ENCODE measurements at places on chromosomes 2 and 18. TPM values are rescaled to one million over a fixed set of nuclear protein-coding genes. Genes with fewer than 3 reads are reported as not detected.

The UGP2 gene
- total RNA-seq, result 171 TPM

DNA sequence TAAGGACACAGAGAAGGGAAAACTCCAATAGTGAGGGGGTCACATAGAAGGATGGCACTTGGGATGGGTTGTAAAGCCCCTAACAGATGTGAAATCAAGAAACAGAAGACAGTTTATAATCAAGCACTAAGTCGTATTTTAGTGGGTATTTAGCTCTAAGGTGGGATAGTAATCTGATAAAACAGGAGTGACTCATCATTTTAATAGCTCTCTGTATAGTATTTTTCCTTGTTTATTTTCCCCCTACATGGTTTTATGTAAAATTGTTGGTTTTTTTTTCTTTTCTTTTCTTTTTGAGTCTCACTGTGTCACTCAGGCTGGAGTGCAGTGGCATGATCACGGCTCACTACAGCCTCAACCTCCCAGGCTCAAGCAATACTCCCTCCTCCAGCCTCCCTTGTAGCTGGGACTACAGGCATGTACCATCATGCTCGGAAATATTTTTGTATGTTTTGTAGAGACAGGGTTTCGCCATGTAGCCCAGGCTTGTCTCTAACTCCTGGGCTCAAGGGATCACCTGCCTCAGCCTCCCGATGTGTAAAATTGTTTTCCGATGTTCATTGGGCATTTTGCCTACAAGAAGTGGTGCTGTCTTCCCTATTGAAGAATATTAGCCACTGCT is 142.6 kb upstream of the SERPINE2 start:
- DNase-seq, result no peak

The WNT6 gene
- total RNA-seq, result 2.1 TPM

DNA sequence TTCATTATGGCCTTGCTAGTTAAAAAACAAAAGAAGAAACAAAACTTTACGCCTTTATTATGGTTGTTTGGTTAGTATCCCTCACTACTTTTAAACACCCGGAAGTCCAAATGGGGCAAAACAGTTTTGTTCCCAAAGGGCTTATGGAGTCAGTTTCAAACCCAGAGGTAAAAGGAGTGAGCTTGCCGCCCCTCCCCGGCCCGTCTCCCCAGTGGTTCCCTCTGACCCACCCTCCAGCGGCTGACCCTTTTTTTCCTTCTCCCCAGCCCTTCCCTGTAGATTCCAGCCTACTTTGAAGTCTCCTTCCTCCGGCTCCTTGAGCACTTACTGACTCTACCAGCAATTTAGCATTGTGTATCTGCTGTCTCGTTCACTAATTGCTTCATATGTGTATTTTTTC is 209.2 kb downstream of the ICOS start:
- no peak for DNase-seq

All from aorta (tissue), 5 donors.